Cardiac muscle cell (in vitro differentiated cells and primary cell): ENCODE measurements at places on chromosomes 4 and X.

DNA sequence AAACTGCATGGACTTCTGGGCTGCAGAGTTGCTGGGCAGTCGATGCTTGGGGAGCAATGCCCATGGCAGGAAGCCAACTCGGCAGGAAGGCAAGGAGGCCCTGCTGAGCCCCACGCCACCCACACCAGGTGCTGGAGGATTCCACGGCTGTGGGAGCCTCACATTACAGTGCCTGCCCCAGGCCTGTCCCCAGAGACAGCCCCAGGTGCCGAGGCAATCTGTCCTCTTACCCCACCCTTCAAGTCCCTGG is 53.9 kb downstream of the HMX1 start:
- DNase-seq = no peak

DNA sequence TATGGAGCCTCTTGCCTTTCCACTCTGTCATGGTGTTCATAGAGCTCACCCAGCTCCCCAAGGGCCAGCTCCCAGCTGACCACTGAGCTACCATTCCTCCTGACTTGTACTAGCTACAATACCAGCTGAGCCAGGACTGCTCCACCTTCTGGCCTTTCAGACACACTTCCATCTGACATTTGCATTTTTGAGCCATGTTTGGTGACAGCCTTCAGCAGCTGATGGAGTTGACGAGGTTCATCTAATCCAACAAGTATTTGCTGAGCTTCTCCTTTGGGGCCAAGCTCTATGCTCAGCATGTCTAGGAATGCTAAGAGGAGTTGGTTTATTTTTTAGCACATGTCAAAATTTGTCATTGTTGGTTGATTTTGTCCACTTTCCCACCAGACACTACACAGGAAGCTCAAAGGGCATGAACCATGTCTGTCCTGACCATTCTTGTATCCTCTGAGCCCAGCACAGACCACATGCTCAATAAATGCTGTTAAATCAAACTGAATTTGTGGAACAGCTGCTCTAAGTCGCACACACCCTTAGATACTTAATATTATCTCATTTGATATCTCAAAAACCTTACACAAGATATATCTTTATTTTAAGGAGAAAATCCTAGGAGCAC is 142.6 kb upstream of the PPARGC1A start:
- peak; percentile 43 for DNase-seq

DNA sequence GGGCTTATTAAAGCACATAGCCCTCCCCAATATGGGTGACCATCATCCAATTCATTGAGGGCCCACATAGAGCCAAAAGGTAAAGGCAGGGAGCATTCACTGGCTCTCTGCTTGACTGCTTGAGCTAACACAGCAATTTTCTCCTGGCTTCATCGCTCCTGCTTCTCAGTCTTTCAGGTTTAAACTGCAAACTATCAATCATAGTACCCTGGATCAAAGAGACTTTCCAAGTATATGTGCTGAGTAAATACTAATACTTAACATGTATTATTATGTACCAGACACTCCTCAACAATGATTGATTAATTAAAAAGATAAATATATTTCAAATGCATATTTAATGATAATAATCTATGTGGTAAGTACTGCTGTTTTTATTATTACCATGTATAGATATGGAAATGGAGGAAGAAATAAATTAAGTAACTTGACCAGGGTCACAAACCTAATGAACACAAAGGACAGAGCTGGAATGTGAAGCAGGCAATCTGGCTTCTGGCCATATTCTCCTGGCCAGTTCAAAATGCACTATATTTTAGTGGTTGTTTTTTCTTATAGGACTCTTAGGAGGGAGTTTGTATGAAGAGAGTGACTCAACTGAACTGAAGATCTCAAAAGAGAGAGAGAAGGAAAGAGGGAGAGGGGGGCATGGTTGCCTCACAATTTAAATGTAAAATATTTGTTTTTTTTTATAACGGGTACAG is 1197.3 kb downstream of the TECRL start:
- no peak for DNase-seq

DNA sequence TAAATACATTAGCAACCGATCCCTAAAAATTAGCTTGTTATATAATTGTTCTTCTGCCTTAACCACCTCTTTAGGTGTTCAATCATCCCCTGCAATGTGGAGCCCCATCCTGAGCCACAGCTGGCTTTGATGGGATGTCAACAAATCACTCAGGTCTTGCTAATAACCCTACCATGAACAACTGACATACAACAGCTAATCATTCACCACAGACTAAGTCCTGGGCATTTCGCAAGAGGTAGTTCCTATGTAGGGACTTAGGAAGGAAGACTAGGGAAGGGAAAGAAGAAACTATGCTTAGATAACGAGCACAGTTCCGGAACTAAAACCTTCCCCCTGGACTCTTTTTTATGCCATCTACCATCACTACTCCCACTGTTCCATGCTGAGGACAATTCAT is 63.6 kb upstream of the PTCHD1 start:
- no peak for DNase-seq

- DNase-seq = no peak
Observed at GRCh38 chrX:22365460-22365859, 92.7 kb downstream of the CBLL2 start.

DNA sequence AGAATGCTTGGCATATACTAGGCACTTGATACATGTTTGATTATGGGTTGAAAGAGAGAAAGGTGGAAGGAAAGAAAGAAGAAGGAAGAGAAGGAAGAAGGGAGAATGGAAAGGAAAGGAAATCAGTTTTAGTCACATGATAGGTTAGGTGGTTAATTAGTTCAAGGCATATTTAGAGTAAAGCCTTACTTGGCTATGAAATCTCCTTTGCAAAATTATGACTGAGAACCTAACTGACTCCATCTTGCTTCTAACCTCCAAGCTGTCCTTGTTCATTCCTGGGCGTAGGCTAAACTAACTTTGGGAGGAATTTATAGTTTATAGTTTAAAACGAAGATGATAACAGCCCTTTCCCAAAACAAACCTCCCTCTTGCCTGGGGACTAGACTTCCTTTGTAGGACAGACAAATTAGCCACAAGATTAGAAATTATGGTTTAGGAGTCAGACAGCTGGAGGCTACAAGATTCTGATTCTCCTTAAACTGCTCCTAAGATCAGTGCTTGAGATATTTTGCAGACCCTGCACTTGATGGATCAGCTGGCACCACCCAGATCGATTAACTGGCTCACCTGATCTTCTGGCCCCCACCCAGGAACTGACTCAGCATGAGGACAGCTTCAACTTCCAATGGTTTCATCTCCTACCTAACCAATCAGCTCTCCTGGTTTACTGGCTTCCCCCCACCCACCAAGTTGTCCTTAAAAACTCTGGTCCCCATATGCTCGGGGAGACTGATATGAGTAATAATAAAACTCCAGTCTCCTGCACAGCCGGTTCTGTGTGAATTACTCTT is 55.0 kb downstream of the TXK start:
- DNase-seq = no peak

- peak; percentile 67 for DNase-seq
Observed at GRCh38 chrX:93874554-93874953, 200.5 kb downstream of the FAM133A start.

DNA sequence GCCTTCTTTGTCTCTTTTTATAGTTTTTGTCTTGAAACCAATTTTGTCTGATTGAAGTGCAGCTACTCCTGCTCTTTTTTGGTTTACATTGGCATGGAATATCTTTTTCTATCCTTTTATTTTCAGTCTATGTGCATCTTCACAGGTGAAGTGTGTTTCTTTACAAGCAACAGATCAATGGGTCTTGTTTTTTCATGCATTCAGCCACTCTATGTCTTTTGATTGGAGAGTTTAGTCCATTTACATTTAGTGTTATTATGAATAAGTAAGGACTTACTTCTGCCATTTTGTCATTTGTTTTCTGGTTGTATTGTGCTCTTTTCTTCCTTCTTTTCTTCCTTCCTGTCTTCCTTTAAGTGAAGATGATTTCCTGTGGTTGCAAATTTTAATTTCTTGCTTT is 224.4 kb downstream of the SLC39A8 start:
- DNase-seq = no peak

GRCh38 chrX:861340-861890 is 230.8 kb downstream of the SHOX start:
- DNase-seq = no peak

DNA sequence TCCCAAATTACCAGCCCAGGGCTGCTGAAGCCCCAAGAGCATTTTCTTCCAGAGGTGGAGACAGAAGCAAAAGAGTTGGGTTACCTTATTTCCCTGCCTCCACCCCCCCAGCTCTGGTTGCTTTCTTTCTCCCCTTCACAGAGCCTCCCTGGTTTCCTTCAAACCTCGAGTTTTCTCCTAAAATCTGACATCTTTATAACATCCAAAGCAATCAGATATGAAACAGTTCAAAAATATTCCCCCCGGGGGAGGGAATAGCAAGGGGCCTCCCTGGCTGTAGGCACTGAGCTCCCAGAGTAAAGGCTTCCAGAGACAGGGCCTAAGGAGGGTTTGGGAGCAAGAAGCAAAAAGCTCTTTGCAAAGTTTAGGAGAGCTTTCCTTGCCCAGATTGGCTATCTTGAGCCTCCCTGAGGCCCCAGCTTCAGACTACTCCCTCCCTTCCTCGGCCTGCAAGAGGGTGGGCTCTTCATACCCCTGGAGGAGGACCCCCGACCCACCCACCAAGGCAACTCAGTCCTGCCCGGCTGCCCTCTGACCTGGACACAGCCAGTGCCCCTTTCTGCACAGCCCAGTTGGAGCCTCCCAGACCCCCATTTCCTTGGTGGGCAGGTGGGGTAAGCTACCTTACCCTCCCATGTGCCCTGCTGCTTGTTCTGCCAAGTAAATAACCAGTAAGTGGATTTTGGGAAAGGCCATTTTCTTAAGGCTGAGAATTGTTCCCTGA is 7.6 kb downstream of the MAMLD1 start:
- no peak for DNase-seq

DNA sequence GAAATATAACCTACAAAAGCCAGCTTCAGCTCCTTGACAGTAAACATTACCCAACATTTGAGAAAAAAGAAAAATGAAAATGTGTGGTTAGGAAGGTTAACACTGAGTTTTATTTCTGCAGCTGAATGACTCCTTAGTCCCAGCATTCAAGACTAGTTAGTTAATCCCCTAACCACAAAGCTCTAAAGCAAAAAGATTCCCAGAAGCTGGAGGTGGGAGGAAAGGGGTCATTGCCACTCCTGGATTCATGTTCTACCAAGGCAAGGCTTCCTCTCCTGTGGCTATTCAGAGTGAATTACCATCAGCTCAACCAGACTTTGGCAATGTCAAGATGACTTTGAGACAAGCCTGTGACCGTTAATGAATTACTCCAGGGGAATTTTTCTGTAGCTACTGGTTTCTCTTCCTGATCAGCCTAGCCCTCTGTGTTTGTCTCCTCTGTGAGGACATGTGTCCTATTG is 63.6 kb downstream of the HADH start:
- no peak for DNase-seq

- DNase-seq = no peak
Observed at GRCh38 chr4:173367946-173368345, 2.8 kb upstream of the SAP30 start.

- no peak for DNase-seq
Observed at GRCh38 chr4:31045151-31045550, 325.0 kb downstream of the PCDH7 start.

DNA sequence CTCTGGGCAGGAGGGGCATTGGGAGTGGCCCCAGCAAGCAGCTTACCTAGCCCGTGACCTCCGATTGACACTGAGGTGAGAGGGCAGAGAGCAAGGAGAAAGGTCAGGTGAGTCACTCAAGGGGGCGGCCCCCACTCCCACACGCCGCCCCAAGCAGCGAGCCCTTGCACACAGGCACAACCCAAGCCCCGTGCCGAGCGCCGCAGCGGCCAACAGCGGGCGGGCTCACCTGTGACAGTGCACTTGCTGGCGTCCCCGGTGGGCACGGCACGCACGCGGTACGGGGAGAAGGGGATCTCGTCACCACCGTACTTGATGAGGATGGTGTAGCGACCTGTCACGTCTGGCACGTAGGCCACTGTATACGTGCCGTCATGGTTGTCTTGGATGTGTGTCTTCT is 17.2 kb downstream of the FLNA start:
- no peak for DNase-seq

GRCh38 chr4:43855283-43855682 is 593.3 kb downstream of the KCTD8 start:
- DNase-seq = no peak

DNA sequence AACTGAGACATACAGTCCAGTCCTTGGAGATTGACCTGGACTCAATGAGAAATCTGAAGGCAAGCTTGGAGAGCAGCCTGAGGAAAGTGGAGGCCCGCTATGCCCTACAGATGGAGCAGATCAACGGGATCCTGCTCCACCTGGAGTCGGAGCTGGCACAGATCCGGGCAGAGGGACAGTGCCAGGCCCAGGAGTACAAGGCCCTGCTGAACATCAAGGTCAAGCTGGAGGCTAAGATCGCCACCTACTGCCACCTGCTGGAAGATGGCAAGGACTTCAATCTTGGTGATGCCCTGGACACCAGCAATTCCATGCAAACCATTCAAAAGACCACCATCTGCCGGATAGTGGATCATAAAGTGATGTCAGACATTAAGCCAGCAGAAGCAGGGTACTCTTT is 20.4 kb upstream of the FRMPD3 start:
- DNase-seq = peak; percentile 53

DNA sequence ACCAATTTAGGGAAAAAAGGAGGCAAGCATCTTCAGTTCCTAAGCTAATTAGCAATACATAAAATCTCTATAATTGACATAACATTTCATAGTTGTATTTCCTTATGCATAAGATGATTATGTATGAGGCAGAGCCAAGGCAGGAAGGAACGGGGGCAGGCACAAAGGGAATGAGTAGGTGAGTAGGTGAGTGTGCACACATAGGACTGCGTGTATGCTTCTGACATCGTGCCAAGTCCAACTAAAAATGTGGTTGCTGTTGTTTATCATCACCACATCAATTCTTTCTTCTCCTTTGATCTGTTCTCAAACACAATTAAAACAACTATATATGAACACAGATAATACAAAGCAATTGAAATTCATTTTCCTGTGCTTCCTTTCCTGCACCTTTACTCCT is 131.2 kb downstream of the UNC5C start:
- DNase-seq = no peak

DNA sequence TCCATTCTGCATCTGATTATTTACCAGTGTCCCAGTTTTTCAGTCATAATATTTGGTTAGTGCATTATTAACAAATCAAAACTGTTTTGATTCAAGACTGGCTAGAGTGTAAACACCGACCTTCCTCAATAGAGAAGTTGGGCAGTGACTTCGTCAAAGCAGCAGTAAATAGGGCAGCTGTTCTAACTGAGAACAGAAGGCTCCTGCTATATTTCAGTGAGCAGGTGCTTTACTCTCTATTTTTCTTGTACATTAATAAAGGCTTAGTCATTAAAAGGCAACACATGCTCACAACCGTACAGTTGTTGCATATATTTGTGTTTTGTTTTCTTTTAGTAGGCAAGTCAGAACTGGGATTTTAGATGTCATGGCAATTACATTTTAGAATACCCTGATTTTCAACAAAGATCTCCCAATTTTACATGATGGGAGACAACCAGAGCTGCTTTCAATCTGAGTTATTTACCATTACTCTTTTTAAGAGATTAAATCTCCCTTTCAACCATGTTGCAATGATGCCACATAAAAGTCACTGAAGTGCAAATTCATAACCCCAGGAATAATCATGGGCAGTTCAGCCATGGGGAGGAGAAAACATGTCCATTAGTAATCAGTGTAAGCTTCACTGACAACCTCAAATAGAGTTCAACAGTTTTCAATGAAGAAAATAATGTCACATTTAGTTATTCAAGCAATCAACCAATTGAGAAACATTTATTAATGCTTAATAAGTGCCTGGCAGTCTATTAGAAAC is 233.3 kb downstream of the NDST4 start:
- DNase-seq = no peak

- peak; percentile 7 for DNase-seq
Observed at GRCh38 chr4:149884046-149884445, 68.4 kb upstream of the IQCM start.

GRCh38 chr4:2860391-2861348 is 17.0 kb downstream of the ADD1 start:
- DNase-seq = peak; percentile 50
